ENCODE measurements at places on chromosomes 7 and 10.
A peak's percentile ranks its signal among the peaks of the same experiment; 100 is the strongest.

- DNase-seq = no peak
Observed at GRCh38 chr7:32058002-32058401, 12.2 kb downstream of the PDE1C start.

DNA sequence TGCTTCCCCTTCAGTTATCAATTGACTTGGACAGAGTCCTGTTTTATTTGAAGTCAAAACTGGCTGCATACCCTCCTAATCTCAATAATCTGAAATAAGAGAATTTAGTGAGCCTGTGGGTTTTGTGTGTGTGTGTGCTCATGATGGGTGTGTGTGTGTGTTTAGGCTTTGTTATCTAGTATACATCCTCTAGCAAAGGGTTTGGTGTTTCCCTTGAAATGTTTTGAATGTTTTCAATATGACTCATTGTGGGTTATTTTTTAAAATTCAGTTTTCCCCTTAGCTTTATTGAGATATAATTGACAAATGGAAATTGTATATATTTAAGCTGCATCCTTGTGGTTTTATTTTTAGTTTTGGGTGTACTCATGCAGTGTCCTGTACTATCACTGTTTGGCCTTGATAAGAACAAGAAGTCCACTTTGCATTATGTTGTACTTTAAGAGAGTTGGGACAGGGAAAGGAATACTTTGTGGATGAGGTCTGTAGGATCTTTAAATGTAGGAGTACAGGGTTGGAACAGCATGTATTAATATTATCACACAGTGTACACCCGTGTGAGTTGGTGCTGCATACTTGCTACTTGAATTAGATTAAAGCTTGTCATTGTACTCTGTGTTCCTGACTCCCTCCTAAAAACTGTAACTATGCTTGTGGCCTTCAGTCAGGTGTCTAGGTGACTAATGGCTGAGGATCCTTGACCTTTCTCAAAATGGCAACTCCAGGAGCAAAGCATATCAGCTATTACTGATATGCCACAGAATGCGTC lies 58.3 kb downstream of the VCL start:
- DNase-seq = no peak

DNA sequence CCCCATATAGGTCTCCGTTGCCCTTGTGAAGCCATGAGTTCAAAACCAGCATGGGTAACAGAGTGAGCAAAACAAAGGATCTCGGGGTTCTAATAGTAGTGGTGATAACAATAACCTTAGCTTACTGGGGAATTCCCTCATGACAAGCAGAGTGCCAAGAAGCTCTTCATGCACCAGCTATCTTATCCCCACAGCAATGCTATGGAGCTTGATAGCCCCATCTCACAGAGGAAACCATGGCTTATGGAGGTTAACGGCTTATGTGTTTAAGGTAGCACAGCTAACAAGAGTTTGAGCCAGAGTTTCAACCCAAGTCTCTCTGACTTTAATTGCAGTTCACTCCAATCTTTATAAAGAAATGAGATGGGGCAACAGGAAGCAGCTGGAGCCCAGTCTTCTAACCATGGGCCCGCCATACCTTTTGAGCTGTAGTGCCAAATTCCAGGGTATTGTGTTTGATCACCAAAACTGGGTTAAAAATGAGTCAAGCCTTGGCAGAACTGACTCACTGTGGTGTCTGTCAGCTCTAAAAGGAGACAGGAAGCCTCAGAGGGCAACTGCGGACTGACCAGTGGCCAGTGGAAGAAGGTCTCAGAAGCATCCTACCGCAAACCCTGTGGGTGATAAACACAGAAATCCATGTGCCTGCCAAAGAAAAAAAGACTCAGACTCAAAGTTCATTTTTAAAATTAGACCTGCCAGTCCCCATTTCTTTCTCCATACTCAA lies 16.5 kb upstream of the PLAU start:
- no peak for DNase-seq

DNA sequence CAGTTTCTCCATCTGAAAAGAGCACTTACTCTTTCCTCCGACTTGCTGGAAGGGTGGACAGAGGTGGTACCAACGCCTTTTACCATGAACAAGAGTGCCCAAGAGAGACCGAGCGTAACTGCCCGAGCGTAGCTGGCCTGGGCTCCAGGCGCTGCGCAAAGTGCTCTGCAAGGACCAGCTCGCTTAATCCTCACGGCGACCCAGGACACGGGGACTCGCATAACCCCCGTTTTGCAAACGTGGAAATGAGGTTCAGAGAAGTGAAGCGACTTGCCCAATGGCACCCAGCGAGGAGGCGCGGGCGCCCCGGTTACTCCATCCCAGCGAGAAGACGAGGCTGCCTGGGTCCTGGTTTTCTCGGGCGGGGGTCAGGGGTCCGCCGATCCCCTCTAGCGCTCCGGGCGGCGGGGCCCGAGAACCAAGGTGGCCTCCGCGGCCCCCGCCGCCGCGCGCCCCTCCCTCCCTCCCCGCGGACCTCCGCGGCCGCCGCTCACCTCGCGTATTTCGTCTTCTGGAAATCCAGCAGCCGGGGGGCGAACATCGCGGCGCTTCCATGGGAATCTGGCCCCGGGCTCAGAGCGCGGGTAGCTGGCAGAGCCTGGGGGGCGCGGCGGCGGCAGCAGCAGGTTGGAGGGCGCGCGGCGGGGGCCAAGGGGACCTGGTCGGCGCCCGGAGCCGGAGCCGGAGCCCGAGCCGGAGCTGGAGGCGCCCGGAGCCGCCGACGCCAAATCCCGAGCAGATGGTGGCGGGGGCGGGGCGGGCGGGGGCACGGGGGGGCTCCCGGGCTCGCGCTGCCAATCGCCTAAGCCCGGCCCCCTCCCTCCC lies at the start of gene MMD2:
Gene MMD2, minus strand, starts transcription at position 711 of the 825 bp plus-strand sequence. Its CDS starts 170 bp downstream, at position 541.
- DNase-seq = peak; percentile 60

DNA sequence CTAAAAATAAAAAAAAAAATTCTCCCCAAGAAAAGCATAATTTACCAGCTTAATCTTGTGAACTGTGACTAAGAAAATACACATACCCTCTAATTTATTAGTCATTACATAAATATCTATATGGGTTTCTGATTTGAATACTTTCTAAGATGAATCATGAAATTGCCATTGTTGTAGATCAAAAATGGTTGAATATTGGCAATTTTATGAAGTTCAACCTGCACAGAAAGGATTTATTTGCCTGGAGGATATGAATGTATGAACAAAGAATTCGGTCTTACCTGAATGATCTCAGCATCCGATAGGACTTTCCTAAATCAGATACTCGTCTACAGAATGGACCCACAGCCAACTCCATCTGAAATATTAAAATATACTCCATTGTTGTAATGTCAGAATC lies 61.5 kb downstream of the HBP1 start:
- no peak for DNase-seq

GRCh38 chr7:27324246-27324645 lies 81.6 kb downstream of the EVX1 start:
- no peak for DNase-seq

- DNase-seq = no peak
Observed at GRCh38 chr7:153930696-153931095, 121.5 kb upstream of the DPP6 start.

GRCh38 chr7:22944022-22944421 lies 69.9 kb downstream of the HYCC1 start:
- no peak for DNase-seq

All from NCI-H1417 (cell line).